Cortex of kidney (tissue), 1 donor: ENCODE measurements at places on chromosomes 7 and 10.

- DNase-seq = no peak
Measured at GRCh38 chr7:140349144-140349771, 49.1 kb downstream of the SLC37A3 start.

GRCh38 chr7:106890952-106891351, 25.9 kb downstream of the PIK3CG start:
- DNase-seq = no peak

DNA sequence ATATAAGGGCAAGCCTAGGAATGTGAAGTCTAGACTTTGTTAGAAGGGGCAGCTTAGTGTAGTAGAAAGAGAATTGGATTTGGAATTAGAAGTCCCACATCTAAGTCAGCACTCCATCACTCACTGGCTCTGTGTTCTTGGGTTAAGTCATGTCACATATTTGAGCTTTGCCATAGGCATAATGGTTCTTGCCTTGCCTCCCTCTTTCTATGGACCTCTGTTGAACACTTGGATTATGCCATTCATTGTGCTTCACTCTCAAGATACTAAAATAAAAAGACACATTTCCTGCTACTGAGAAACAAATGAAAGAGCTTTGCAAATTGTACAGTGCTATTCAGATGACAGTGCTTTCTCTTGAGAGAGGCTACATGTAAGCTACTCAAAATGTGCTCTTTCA, 35.9 kb downstream of the SEC23IP start:
- DNase-seq = no peak

GRCh38 chr7:6166443-6166891, 106.0 kb downstream of the CYTH3 start:
- no peak for DNase-seq

DNA sequence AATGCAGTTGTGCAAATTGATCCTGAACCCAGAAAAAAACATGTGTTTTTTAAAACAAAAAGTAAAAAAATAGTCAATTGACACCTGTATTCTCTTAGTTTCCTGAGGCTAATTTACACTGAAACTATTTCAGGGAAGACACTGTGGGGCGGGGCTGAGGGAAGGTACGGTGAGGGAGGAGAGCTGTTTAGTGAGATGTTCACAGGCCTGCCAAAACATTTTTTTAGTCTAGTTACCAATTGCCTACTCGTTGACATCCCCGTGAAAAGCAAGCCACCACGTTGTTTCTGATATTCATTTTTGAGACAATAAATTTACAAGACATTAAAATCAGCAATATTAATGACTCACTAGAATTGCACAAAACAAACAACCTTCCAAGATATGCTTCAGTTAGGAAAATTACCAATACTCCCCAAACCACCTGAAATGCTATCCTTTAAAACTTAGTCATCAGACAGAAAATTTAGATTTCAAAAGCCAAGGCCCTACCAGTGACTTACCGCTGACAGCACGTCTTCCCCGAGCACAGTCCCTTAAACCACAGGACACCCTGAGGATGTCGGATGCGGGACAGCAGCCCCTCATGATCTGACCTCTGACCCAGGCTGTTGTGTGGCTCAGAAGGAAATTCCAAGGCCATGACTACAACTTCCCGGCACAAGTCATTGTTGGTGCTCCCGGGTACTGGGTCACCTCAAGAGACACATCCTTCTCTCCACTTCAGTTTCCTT, 279.2 kb downstream of the PRPF18 start:
- DNase-seq = no peak

- DNase-seq = no peak
Measured at GRCh38 chr10:114716811-114717404, 58.8 kb upstream of the ABLIM1 start.

- no peak for DNase-seq
Measured at GRCh38 chr7:53272081-53272480, 236.6 kb downstream of the POM121L12 start.

- DNase-seq = no peak
Measured at GRCh38 chr7:49166441-49166840, 242.1 kb downstream of the CDC14C start.
